ENCODE measurements at places on chromosomes 5 and 9.

- DNase-seq: no peak
Measured at GRCh38 chr5:6483880-6484382, 35.3 kb downstream of the UBE2QL1 start.

GRCh38 chr5:81513982-81514381 lies 120.0 kb upstream of the ACOT12 start:
- no peak for DNase-seq

DNA sequence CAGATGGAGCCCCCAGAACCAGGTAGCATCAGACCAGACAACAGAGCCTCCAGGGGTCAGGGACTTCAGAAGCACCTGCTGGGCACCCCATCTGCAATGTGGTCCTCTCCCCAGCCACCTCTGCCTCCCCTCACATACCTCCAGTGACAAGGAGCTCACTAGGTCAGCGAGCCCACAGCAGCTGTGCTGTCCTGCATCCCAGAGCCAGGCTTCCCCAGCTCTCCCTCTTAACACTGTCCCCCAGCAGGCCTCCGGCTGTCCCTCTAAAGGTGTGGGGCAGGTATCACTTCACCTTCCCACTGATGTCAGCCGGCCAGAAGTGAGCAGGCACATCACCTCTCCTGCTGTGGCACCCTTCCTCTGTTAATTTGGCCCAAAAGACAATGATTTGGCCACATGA lies 83.6 kb downstream of the LMX1B start:
- no peak for DNase-seq

DNA sequence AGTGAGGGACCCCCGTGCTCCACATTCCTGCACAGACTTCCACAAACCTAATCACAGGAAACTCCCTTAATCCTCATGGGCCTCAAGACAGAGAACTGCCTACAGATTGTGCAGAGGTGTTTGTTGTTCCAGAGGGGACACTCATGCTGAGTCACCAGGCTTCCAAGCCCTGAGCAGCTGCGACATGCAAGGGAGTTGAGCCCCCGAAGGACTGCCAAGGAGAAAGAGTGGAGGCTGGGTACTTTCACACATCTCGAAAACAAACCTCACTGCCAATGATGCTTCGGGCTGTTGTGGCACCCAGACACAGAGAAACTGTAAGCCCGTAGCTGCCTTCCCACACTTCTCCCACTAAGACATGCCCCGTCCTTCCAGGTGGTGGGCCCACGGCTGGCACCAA lies 480.8 kb downstream of the CDH12 start:
- DNase-seq: no peak

GRCh38 chr9:90815183-90815943 lies 13.7 kb downstream of the SYK start:
- DNase-seq: no peak

GRCh38 chr9:92642564-92642963 lies 27.4 kb downstream of the IPPK start:
- no peak for DNase-seq

GRCh38 chr9:125161284-125161918 lies 18.1 kb upstream of the SCAI start:
- DNase-seq: no peak

GRCh38 chr5:147430628-147431027 lies 79.2 kb downstream of the DPYSL3 start:
- no peak for DNase-seq

DNA sequence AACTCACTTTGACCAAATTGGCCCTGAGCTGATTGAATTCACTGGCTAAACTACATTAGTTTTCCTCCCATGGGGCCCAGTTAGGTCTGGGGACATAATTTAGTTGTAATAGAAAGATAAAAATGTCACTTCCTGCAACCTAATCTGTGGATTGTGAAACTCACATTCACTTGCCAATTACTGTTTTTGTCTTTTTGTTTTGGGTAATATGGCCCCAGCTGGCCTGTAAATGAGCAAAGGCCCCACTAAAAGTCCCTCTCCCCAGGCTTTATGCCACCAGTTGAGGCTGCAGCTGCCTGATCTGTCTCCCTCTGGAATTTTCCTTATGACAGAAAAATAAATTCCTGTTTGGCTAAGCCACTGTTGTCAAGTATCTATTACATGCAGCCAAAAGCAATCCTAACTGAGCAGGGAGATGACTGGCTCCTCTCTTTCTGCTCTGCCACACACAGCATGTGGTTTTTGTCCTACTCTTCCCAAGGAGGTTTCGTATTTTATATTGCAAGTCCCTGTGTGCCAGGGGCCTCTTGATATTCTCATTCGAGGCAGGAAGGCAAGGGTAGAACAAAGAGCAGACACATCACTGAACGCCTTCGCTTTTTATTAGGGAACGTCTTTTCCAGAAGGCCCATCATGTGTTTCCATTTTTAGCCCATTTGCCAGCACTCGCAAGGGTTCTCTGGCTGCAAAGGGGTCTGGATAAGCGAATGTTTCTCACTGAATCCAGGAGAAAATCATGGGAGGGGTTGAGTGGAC lies 24.1 kb upstream of the SLC25A48 start:
- no peak for DNase-seq

DNA sequence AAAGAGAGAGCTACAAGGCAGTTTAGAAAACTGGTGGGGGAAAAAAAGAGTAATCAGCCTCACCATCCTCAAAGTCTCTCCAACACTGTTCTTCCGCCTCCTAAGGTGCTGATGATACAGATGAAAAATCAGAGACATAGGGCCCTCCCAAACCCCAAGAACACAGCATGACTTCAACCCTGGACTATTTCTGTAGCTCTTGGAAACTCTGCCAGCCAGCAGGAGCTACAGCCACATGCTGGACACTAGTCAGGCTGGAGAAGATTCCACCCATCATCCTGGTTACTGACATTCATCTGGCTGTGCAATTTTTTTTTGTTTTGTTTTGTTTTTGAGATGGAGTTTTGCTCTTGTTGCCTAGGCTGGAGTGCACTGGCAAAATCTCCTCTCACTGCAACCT lies 42.4 kb downstream of the OXCT1 start:
- no peak for DNase-seq

- no peak for DNase-seq
Measured at GRCh38 chr9:15491950-15492349, 18.8 kb downstream of the PSIP1 start.

DNA sequence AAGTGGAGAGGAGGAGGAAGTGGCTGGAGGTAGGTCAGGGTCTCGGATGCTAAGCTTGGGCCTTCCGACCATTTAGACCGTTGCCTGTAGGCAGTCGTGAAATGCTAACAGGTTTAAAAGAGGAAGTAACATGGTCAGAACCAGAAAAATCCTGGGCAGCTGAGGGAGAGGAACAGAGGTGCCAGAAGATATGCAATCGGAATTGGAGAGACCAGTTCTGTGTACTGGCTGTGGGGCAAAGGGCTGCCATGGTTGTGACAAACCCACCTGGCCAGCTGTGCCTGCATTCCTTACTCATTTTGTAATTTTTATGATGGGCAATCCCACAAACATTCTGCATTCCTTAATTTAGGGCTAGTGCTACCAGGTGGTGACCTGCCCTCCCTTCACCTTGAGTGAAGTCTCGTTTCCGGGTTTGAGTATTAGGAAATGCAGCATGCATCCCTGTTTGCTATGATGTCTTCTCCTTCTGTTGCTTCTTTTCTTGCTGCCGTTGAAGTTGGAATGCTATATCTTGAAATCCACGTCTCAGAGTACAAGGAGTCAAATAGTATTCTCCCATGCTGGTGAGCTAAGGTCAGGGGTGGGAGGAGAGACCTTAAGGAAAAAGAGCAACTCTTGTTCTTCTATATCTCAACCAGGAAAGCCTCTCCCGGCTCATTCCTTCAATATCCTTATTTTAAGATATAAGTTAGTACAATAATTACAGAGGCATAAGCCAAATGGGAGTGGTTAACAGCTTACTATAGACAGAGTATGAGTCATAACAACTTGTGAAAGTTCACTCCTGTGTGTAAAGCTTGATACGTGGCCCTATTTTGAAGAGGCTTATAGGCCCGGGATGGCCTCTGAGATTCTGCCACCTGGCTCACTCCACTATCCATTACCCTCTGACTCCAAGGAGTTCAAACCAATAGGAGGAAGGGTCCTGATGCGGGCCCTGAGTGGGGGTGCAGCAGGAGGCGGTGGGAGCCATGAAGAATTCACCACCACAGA lies 37.0 kb downstream of the B4GALT1 start:
- DNase-seq: no peak

DNA sequence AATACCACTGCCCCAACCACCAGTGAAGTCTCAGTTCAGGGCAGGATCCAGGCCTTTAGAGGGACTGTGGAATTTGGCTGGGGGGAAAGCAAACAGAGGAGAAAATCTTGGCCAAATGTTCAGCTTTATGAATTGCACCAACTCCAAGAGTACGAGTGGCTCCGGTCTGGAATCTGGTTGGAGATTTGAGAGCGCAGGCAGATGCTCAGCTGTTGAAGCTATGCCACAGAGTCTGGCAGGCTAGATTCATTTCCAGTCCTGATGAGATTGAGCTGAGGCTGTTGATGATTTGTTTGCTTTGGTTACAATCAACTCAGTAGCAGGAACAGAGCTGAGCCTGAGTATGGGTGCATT lies 9.1 kb upstream of the HSPB3 start:
- DNase-seq: no peak

DNA sequence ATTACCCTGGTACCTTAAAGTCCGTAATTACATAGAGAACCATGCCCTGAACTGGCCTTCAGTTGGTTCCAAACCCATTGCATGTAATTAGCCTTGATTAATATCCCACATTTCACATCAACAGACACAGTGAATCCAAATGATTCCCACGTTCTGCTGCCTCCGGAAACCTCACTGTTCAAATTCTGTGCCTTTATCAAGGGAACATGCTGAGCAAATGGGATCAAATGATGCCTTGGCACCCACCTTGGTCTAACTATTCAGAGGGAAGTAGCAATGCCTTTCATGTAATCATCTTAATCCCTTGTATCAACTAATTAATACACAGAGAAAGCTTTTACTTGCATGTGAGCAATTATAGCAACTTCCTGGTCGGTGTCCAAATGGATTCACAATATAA lies 100.6 kb downstream of the EFNA5 start:
- DNase-seq: no peak

DNA sequence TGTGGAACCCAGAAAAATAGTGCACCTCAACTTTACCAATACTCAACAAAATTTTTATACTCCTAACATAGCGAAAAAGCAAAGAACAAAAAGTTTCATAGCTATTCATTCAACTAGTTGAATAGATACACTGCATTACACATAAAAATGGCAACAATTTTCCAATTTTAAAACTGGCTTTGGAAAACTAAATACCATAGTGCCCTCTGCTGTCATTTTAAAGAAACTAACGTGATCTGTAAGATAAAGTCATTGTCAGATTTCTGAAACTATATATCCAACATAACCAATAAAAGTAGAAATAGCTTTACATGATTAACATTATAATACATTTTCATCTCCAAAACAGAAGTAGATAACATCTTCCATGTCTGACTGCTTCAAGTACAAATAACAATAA lies 31.6 kb downstream of the DTWD2 start:
- no peak for DNase-seq

DNA sequence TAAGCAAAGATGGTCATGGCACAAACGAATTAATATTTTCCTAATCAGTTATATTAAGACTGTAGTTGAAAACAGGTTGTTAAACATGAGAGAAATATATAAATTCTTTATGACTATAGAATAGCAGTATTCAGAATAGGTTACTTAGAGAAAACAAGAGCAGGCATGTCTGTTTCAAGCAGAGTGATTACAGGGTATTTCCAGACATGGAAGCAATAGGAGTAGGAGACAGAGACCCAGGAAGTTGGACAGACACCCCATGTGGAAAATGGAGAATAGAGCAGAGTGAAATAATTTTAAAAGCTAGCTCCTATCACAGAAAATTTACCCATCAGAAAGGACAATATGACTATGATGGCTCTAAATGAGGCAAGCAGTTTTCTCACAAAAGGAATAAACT lies 111.5 kb downstream of the IZUMO3 start:
- no peak for DNase-seq

DNA sequence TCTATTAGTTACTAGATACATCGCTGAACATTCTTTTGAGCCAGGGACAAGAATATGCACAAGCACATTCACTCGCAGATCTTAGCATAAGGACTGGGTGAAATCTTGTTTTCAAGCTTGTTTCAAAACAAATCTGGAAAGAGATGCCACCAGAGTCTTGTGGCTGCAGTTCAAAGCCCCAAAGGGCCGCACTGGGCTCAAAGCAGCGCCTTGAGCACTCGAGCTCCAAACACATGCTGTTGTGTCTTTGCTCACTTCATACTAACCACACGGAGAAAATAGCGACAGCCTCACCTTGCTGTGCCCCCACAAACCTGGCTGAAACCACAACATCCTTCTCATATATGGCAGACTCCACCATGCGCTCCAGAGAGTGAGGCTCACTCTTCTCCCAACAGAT lies 34.2 kb upstream of the IL7R start:
- DNase-seq: peak; percentile 57

- DNase-seq: no peak
Measured at GRCh38 chr9:129285382-129285781, 107.3 kb upstream of the IER5L start.

DNA sequence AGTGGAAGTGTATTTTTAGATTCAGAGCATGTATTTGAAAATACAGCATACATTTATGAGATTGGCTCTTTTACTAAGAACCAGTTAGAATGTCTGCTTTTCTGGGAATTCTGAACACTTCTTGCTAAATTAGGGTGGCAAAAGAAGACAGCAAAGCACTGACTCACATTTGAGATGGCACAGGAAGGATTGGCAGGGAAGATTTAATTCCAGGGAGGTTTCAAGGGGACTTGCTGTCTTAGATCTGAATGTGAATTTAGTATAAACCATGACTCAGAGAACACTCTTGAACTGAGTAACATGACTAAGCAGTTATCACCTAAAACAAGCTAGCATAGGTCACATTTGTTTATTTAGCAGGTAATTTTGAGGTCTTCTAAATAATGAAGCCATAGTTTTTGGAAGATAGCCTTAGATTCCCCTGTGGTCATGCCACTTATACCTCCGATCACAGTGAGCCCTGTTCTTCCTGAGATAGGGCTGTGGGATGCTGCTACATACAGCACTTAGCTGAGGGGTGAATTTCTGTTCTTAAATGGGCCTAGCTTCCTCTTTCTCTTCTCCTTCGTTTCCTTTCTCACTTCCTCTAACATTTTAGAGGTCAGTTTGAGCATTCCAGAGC lies 173.8 kb downstream of the PCSK1 start:
- no peak for DNase-seq

DNA sequence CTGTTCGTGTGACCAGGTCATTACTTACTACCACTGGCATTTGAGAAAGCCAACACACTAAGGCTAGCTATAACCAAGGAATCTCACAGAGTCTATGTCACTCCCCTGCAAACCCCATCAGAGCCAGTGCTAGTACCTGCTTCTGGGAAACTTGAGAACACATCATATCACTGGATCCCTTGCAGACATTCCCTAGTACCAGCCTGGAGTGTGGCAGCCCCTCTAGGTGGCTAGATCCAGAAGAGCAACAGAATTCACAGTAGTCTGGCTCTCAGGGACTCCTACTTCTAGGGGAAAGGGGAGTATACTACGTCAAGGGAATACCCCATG lies 73.8 kb upstream of the RUSC2 start:
- no peak for DNase-seq

GRCh38 chr9:15724016-15724415 lies 171.2 kb downstream of the CCDC171 start:
- no peak for DNase-seq
